ENCODE measurements at places on chromosomes 2 and 18. TPM values are rescaled to one million over a fixed set of nuclear protein-coding genes. Genes with fewer than 3 reads are reported as not detected.
A peak's percentile ranks its signal among the peaks of the same experiment; 100 is the strongest.

The RAD51AP2 gene
- under 0.01 TPM for total RNA-seq

The HAAO gene
- 2.8 TPM for total RNA-seq

The CFAP53 gene
- total RNA-seq = 0.99 TPM

The CMPK2 gene
- total RNA-seq = 0.26 TPM

GRCh38 chr2:64770781-64771334, 117.1 kb upstream of the SERTAD2 start:
- DNase-seq = peak; percentile 94

DNA sequence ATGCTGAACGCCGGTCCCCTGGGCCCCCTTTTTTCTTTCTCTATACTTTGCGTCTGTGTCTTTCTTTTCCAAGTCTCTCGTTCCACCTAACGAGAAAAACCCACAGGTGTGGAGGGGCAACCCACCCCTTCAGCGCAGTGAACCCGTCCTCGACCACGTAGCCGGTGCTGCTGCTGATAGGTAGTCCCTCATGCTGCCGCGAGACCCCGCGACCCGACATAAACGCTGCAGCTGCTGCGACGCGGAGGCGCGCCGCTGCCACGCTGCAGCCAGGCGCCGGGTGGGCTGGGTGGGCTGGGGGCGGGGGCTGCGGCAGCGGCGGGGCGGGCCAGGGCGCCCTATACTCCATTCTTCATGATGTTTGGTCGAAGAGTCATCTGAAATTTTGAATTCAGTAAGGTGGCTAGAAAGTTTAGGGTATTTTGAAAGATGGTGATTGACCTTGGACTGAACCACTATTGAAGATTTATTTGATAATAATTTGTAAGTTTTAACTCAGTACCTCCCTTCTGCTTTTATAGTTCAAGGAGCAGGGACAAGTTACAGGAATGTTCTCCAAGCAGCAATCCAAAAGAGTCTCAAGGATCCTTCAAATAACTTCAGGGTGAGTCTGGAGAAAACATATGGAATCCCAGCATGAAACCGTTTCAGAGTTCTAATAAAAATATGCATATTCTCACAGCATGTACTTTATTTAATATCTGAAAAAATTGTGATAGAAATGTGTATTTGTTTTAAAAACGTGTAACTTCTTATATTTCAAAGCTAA, 24.1 kb downstream of the CFLAR start:
- no peak for DNase-seq

DNA sequence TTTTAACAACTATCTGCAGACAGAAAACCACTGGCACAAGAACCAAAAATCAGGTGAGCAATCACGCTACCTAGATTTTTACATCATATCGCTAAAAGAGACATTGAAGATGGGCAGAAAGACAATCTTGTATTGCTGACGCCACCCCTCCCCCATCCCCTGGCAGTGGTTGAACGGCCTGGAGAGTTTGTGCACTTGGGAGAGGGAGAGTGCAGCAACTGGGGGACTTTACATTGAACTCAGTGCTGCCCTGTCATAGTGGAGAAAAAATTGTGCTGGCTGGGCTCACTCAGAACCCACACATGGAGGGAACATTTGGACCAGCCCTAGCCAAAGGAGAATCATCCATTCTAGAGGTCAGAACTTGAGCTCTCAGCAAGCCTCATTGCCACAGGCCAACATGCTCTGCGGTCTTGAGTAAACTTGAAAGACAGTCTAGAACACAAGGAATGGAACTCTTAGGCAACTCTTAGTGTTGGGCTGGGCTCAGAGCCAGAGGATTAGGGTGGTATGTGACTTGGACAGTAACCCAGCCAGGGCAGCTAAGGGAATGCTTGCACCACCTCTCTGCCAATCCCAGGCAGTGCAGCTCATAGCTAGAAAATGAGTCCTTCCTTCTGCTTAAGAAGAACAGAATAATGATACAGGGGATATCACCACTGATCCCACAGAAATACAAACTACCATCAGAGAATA, 220.0 kb upstream of the CYP26B1 start:
- DNase-seq = peak; percentile 88

The IGFBP5 gene
- 1,100 TPM for total RNA-seq

The FBXO36 gene
- 3.5 TPM for total RNA-seq
